CD8-positive, alpha-beta memory T cell (primary cell): ENCODE measurements at places on chromosomes 4 and X. TPM values are rescaled to one million over a fixed set of nuclear protein-coding genes. Genes with fewer than 3 reads are reported as not detected.

GRCh38 chrX:138856881-138857604 lies 145.5 kb upstream of the FGF13 start:
- H3K27me3 ChIP-seq = no peaks in the 10 kb centered on the region
- no peak for DNase-seq
- H3K36me3 ChIP-seq = no peaks in the 10 kb centered on the region
- H3K27ac ChIP-seq = no peak overlapping the region
- no peak overlapping the region for H3K4me3 ChIP-seq

DNA sequence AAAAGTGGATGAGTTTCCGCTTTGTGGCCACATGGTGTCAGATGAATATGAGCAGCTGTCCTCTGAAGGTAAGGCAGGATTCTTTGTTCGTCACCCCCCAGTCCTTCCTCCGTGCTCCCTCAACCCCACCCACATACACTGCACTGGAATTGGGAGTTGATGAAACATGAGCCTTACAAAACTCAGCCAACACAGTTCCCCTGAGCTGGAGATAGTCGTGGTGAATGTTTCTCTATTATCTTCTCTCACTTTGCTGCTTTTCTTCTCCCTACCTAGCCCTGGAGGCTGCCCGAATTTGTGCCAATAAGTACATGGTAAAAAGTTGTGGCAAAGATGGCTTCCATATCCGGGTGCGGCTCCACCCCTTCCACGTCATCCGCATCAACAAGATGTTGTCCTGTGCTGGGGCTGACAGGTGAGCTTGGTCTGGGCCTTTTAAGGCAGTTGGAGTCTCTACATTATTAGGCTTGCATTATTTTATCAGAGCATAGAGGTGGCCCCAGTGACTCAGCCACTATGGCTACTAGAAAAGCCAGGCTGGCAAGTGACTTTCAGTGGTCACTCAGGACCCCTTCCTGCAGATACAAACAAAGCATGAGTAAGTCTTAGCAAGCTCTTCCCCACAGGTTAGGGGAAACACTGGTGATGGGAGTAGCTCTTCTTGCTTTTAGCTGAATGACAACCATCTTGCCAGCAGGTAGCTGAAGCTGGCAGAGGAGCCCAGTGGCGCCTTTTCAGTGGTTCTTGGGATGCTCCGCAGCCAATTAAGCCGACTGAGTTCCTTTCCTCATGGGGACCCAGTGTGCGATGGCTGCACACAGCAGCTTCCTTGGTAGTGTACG lies 1.6 kb downstream of the RPL10 start:
- H3K27me3 ChIP-seq = no peaks in the 10 kb centered on the region
- peak overlapping the region; percentile 98 for H3K27ac ChIP-seq
- H3K36me3 ChIP-seq = peaks cover 22% of the 10 kb centered on the region
- peak overlapping the region; percentile 89 for H3K4me3 ChIP-seq
- DNase-seq = no peak
- H3K4me1 ChIP-seq = peaks cover 14% of the 10 kb centered on the region

GRCh38 chr4:33989820-33990443 lies 2254.4 kb downstream of the ARAP2 start:
- H3K27ac ChIP-seq = no peak overlapping the region
- H3K4me3 ChIP-seq = no peak overlapping the region
- no peak for DNase-seq
- H3K27me3 ChIP-seq = no peaks in the 10 kb centered on the region
- no peaks in the 10 kb centered on the region for H3K4me1 ChIP-seq
- H3K36me3 ChIP-seq = no peaks in the 10 kb centered on the region

DNA sequence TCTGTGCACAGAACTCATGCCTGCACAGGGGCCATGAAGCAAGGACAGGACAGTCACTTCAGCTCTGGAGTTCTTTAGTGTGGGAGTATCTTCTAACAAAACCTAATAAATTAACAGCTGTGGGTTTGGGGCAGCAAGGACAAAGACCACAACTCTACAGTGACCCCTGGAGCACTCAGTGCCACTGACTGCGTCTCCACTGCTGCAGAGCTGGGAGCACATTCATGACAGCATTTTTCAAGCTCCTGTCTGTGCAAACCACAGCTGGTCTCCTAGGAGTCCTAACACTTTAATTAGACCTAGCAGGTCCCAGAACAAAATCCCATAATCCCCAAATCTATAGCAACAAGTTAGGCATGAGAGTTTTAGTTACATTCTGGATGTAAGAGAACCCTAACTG lies 76.5 kb downstream of the RTL9 start:
- H3K27ac ChIP-seq = no peak overlapping the region
- H3K36me3 ChIP-seq = no peaks in the 10 kb centered on the region
- DNase-seq = no peak

DNA sequence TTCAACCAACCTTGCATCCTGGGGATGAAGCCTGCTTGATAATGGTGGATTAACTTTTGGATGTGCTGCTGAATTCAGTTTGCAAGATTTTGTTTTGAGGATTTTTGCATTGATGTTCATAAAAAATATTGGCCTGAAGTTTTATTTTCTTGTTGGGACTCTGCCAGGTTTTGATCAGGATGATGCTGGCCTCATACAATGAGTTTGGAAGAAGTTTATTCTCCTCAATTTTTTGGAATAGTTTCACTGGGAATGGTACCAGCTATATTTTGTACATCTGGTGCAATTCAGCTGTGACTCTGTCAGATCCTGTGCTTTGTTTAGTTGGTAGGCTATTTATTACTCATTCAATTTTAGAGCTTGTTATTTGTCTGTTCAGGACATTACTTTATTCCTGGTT lies 340.3 kb upstream of the TRAM1L1 start:
- DNase-seq = no peak
- H3K27me3 ChIP-seq = no peaks in the 10 kb centered on the region
- H3K36me3 ChIP-seq = no peaks in the 10 kb centered on the region

DNA sequence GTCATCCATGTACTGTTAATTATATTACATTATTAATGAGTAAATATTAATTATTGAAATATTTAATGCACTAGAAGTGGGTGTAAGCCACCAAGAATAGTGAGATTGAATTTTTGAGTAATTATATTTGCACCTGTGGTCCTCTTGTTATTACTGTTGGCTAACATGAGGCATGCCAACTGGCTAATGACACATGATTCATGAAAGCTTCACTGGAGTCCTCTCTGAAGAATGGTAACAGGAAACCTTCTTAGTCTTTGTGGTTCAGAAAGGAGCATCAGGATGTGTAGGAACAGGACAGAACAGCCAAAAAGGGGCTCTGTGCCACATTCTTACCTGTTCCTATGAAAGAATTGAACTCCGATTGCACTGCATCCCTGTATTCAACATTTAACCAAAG lies 65.2 kb downstream of the SLC4A4 start:
- DNase-seq = no peak
- no peaks in the 10 kb centered on the region for H3K36me3 ChIP-seq
- H3K27ac ChIP-seq = no peak overlapping the region
- H3K4me3 ChIP-seq = no peak overlapping the region

- H3K27ac ChIP-seq = no peak overlapping the region
- H3K27me3 ChIP-seq = no peaks in the 10 kb centered on the region
- H3K36me3 ChIP-seq = no peaks in the 10 kb centered on the region
- DNase-seq = no peak
- H3K4me1 ChIP-seq = no peaks in the 10 kb centered on the region
Measured at GRCh38 chr4:125515016-125515415, 200.3 kb downstream of the FAT4 start.

DNA sequence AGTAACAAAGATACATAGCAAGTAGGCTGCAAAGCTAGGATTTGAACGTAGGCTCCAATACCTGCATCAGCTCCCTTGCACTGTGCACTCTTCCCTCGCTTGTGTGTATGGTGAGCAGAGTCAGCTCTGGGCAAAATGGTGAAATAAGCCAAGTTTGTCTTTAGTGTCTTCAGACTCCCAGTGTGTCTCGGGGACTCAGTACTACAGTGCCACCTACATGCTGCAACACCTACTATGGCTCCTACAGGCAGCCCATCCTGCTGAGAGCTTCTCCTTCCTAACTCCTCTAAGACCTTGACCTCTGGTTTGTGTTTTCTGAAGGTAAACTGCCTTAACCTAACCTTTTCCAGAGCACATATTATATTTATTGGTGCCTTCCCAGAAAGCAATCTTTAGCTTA lies 42.5 kb downstream of the RTL9 start:
- no peak overlapping the region for H3K27ac ChIP-seq
- DNase-seq = no peak
- no peaks in the 10 kb centered on the region for H3K4me1 ChIP-seq
- no peaks in the 10 kb centered on the region for H3K36me3 ChIP-seq
- H3K4me3 ChIP-seq = no peak overlapping the region

DNA sequence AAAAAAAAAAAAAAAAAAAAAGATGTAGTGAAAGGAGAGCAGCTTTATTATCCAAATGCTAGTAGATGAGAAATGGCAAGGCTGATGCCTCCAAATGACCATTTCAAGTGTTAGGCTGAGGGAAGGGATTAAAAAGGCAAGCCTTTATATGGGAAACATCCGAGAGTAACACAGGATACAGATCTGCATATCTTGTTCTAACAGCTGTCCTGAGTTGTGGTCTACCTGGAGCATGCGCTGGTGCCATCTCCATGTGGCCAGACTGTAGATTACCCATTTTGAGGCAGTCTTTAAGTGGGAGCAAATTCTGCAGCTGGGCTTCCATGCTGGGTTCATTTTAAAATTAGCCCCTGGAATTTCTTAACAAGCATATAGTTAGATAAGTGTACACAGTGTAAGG lies 26.0 kb upstream of the ELF2 start:
- DNase-seq = no peak
- no peaks in the 10 kb centered on the region for H3K27me3 ChIP-seq
- no peaks in the 10 kb centered on the region for H3K4me1 ChIP-seq
- H3K36me3 ChIP-seq = no peaks in the 10 kb centered on the region

- no peaks in the 10 kb centered on the region for H3K27me3 ChIP-seq
- DNase-seq = no peak
- H3K36me3 ChIP-seq = no peaks in the 10 kb centered on the region
Measured at GRCh38 chr4:105936901-105937300, 41.6 kb downstream of the NPNT start.

DNA sequence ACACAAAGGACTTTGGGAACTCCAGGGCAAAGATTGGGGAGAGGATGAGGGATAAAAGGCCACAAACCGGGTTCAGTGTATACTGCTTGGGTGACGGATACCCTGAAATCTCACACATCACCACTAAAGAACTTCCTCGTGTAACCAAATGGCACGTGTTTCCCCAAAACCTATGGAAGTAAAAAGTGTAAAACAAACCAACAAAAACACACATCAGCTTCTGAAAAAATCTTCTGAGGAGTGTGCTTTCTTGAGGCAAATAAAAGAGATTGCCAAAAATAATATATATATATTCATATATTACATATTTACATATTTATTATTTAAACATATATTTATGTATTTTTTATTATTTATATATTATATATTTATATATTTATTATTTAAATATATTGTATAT lies 3.9 kb downstream of the P2RY8 start:
- H3K27ac ChIP-seq = no peak overlapping the region
- peaks cover 18% of the 10 kb centered on the region for H3K36me3 ChIP-seq
- DNase-seq = no peak
- H3K4me1 ChIP-seq = peaks cover 42% of the 10 kb centered on the region
- no peak overlapping the region for H3K4me3 ChIP-seq

- H3K27ac ChIP-seq = no peak overlapping the region
- H3K27me3 ChIP-seq = no peaks in the 10 kb centered on the region
- no peaks in the 10 kb centered on the region for H3K4me1 ChIP-seq
- H3K4me3 ChIP-seq = no peak overlapping the region
Measured at GRCh38 chrX:69914781-69915180, 135.0 kb downstream of the AWAT2 start.

DNA sequence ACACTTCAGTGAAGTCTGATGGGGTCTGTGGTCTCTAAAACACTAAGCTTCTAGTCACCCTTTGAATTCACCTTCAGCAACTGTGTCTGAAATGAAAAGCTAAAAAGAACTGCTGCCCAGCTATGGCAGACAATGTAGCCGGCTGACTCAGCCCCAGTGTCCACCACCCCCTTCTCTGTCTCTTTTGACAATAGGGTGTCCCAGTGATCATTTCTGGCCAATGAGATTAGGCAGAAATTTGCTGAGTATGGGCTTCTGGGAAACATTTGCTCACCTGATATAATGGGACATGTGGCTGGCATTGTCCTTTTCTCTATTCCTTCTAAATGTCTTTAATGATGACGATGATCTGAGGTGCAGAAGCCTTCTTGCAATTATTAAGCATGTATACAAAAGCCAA lies 20.6 kb downstream of the IGFBP7 start:
- no peak overlapping the region for H3K4me3 ChIP-seq
- no peak overlapping the region for H3K27ac ChIP-seq
- H3K36me3 ChIP-seq = no peaks in the 10 kb centered on the region
- no peaks in the 10 kb centered on the region for H3K27me3 ChIP-seq
- no peaks in the 10 kb centered on the region for H3K4me1 ChIP-seq
- DNase-seq = no peak

DNA sequence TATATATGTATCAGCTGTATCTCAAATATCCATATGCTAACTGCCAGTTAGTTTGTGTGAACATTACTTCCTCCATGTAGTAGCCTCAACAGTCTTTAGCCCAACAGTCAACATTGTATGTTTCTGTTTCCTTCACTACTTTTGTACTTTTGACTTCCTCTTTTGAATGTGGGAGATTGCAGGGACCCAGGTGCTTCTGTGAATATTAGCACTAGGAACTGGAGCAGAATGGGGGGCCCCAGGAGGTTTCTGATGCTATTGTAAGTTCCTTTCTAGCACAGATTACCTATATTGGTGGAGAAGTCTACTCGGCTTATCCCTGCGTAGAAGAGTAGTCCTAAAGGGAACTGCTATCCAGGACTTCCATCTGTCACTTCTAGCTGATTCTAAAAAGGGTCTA lies 2.3 kb downstream of the PLAC8 start:
- peak; percentile 17 for DNase-seq
- H3K36me3 ChIP-seq = no peaks in the 10 kb centered on the region
- H3K4me3 ChIP-seq = peak overlapping the region; percentile 77
- no peaks in the 10 kb centered on the region for H3K27me3 ChIP-seq
- peak overlapping the region; percentile 69 for H3K27ac ChIP-seq
- peaks cover 43% of the 10 kb centered on the region for H3K4me1 ChIP-seq

DNA sequence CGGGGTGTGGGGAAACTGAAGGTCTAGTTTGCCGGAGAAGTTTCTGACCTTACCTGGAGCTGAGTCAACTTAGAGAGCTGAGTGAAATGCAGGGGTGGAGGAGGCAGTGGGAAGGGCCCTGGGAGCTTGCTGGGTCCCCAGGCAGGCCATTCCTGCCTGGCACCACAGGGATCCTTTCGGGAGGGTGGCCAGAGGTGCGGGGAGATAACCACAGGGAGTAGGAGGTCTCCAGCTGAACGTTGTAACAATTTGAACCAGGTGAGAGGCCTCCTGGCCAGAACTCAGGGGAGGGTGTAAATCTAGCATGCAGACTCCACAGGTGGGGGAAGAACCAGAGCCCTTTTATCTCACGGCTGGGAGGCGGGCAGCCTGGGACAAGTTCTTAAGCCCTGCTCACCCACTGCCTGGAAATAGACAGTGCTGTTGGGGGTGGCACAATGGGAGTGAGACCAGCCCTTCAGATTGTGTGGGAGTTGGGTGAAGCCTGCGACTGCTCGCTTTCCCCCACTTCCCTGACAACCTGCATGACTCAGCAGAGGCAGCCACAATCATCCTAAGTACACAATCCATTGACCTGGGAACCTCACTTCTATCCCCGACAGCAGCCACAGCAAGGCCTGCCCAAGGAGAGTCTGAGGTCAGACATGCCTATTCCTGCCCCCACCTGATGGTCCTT lies 247.4 kb downstream of the ADGRA3 start:
- no peaks in the 10 kb centered on the region for H3K27me3 ChIP-seq
- no peaks in the 10 kb centered on the region for H3K4me1 ChIP-seq
- no peak overlapping the region for H3K27ac ChIP-seq

NUDT10 gene
- total RNA-seq = 1.2 TPM

PPP1R2C gene
- total RNA-seq = not detected

ZIC3 gene
- total RNA-seq = not detected

GPRASP3 gene
- 1.9 TPM for total RNA-seq

HTN1 gene
- not detected for total RNA-seq

FGD1 gene
- not detected for total RNA-seq

CLGN gene
- total RNA-seq = not detected

HELT gene
- total RNA-seq = not detected

SPANXA1 gene
- not detected for total RNA-seq

HEPH gene
- total RNA-seq = not detected

HSD17B13 gene
- total RNA-seq = 0.22 TPM

ADH1C gene
- not detected for total RNA-seq
